ENCODE measurements at places on chromosomes 2 and 18.

DNA sequence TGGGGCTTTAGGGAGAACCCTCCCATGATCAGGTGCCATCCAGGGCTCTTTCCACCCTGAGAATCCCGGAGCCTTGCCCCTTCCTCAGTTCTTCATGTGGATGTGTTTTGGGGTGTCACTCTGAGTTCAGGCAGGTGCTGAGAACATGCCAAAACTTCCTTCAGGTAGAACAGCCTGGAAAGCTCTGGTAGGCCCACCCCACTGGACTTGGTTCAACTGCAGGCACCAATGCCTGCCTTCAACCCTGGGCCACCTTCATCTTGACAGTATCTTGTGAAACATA is 85.8 kb downstream of the EPAS1 start:
- no peak for DNase-seq

DNA sequence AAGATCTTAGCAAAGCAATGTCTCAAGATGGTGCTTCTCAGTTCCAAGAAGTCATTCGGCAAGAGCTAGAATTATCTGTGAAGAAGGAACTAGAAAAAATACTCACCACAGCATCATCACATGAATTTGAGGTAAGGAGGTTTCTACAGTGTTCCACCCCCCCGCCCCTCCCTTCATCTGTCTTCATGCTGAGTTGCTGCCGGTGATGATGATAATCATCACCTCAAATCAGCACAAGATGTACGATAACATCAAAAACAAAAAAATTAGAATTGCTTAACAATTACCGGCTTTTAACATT is 14.6 kb downstream of the UGP2 start:
- no peak for DNase-seq

DNA sequence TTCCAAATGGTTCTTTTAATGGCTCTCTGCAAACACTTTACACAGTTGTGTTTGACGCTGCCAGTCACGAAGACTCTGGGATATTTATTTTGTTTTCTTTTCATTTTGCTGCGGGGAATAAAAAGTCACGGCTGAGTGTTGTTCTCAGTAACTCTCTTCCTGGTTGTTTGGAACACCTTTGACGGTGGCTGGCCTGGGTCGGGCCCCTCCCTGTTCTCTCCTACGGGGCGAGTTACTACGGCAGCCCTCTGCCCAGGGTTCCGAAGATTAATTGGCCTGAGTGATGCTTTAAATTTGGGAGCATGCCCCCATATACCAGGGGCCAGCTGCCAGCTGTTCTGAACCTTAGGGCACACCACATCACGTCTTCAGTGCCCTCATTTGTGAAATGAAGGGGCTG is 84.7 kb downstream of the GATA6 start:
- no peak for DNase-seq

DNA sequence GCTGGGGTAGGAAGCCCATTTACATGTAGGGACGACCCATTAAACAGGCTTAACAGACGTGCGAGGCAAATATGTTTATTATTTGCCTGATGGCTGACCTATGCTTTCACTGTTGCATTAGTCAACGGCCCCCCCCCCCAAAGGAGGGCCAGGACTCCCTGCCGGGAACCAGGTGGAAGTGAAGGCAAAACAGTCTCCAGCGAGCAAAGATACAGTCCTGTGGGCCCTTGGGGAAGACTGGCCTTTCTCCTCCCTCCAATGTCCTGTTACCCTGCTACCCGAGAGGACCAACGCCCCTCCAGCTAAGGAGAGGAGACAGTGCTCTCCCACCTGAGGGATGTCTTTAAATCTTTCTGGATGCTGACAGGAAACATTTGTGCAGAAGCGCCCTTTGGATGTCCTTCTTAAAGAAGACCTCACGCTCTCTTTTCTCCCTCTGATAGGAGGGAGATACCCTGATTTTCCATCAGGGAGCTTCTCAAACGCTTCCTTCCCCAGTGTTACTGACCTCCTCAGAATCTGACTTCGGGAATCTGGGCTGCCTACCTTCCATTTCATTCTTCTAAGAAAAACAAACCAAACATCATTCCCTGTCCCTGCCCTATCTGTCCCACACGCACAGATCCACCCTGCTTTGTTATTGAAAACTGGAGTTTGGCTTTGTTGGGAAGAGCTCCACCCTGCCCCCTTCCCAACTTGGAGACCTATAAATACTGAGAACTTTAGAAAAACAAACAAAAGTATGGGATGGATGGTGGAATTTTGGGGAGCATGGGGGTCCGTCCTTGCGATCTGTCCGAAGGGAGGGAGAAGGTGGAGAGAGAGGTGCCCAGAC is 135.9 kb upstream of the SIX3 start:
- DNase-seq: no peak

DNA sequence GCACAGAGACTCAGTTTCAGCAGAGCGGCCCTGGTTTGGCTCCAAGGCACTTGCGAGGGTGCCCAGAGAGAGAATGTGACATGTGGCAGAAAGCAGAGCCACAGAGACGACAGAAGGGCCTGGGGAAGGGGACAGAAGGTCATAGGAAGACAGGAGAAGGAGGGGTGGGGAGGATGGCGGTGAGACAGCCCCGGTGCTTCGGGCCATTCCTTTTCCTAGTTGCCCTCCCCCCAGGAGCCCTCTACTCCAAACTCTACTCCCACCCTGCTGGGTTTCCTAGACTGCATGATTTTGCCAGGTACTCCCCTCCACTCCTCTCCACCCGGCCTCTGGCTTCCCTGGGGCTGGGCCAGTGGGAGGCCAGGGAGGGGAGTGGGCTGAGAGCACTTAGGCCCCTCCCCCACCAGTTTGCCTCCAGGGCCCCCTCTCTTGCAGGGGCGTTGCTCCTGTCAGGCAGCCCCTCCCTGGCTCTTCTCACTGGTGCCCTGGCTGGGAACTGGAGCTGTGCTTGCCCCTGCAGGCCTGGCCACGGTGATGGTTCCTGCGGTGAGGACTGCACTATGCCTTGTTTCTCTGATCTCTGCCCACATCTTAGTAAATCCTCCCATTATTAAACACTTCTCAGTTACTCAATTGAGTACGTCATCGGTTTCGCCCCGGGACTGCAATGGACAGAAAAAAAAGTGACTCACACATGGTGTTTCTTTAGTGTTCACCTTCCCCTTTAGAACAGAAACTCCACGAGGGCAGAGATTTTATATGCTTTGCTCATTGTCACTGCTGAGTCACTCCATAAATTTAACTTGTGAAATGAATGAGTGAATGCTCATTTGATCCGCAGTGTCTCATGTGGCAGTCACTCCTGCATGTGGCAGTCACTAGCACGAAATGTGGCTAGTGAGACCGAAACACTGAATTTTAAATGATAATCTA is 58.7 kb upstream of the SP3 start:
- peak; percentile 82 for DNase-seq

- no peak for DNase-seq
Measured at GRCh38 chr2:71669058-71669456, 215.7 kb downstream of the DYSF start.

DNA sequence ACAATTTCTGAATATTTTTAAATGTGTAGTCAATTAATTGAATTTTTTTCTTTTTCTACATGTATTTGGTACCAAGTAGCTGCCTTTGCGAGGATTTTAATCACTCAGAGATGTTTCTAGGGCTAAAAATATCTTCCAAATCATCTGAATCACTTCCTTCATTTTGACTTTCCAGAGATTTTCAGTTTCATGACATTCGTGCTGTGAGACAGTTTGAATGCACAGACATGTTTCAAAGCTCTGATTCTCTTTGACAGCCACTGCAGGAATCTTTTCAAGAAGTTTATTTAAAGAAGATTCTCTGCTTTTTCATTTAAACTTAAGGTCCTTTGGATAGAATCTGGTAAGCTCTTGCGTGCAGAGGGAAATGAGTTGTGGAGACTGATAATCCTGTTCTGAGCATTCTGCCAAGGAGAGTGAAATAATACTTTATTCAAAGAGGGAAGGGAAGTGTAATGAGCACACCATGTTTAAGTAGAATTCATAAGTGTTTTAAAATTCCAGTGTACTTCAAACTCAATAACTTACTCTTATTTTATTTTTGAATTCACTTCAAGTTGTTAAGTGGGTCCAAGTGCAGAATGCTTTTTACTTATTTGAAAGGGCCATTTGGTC is 9.7 kb downstream of the CYBRD1 start:
- no peak for DNase-seq

- DNase-seq: no peak
Measured at GRCh38 chr2:11588228-11589110, 54.6 kb downstream of the GREB1 start.

- DNase-seq: no peak
Measured at GRCh38 chr2:104673225-104673624, 180.7 kb upstream of the POU3F3 start.

- no peak for DNase-seq
Measured at GRCh38 chr2:138814123-138814898, 34.1 kb upstream of the NXPH2 start.

DNA sequence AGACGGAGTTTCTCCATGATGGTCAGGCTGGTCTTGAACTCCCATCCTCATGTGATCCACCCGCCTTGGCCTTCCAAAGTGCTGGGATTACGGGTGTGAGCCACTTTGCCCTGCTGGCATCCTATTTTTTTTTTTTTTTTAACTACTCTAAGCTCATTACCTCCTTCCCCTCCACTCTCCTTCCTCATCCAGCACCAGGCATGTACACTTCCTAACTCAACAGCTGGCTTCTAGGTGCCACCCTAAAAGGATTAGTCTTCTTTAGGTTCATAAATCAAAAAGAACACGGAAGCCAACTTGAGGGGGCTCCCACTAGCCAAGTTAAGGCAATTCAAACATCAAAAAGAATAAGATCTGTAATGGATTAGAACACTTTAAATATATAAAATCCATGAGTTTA is 70.6 kb upstream of the TEX51 start:
- no peak for DNase-seq

- no peak for DNase-seq
Measured at GRCh38 chr2:66134138-66134701, 300.7 kb upstream of the MEIS1 start.

DNA sequence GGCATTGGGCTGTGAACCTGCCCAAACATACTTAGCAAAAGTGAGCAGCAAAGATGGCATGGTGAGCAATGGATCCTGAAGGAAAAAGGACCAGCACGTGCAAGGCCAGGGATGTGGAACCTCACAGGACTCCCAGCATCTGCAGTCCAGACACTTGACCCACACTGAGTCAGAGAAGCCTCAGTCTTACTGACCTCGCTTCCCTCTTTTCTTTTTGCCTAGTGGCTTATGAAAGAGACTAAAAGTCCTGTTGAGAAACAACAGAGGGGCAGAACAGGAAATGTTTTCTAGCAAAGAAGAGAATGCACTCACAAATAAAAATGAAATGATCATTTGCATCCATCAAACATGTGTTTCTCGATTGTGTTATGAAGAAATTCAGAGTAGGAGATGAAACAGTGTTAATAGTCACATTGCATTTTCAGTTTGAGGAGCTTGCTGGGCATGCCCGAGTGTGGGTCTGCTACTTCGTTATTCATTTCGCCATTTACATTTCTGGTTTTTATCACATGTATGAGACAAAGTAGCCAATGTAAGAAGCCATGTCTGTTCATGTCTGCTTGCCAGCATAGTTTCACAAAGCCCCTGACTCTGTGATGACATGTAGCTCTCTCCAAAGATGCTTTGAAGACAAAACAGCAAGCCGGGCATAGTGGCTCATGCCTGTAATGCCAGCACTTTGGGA is 118.4 kb downstream of the INO80D start:
- DNase-seq: no peak

GRCh38 chr2:233130024-233130423 is 69.9 kb downstream of the INPP5D start:
- no peak for DNase-seq

DNA sequence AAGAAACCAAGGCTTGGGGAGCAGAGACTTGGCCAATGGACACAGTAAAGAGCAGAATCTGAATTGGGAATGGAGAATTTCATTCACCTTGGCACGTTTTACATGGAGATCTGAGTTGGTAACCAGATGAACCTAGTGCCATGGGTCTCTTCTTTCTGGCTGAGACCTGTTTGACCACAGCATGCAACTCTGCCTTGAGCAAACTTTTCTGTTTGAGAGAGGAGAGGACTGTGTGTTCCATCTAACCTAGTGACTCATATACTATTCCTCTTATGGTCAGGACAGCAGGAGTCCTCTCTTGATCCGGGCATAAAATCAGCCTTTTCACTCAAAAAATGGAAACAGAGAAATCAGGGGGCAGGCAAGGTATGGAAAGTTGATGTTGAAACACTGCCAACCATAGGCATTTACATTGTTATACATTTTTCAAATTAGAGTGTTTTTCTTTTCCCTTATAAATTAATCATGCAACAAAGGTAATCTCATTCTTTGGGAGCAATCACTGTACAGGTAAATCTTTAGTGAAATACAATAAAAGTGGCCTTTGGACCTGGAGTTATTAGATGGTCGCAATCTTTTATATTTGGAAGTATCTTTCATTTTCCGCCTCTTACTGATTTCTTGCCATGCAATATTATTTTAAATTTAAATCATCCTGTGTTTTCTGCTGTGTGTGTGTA is 86.7 kb downstream of the NRP2 start:
- no peak for DNase-seq

DNA sequence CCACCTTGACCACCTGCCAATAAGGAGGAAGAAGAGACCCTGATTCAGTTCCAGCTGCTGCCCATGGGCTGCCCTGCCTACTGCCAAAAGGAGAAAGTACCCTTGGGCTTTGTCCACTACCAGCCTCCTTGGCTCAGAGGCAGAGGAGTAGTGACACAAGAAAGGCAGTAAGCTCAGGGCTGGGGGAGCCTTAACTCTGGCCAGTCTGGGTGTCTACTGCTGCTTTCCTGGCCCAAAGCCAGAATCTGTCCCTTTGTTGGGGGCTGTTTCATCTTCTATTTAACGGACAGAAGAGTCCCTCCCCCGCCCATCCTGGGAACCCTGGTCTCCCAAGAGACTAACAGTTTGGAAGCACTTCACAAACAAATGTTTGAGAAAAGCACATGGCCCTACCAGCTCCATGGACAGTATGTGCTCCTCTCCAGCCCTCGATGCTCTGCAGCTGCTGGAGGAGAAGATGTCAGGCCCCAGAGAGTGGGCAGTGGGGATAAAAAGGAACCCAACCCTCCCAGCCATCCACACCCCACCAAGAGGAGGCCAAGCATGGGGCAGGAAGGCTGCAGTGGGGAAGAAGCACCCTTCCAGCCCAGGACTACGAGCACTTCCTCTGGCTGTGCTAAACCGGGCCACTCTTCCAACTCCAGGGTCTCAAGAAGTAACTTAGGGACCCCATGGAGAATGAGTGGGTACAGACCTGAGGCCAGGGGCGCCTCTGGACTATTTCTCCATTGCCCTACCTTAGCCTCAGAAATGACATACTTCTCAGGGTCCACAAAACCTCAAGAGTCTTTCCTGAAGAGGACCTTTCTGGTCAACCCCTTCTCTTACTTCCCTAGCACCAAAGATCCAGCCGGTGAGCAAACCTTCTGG is 1.2 kb downstream of the ATG9A start:
- DNase-seq: no peak

DNA sequence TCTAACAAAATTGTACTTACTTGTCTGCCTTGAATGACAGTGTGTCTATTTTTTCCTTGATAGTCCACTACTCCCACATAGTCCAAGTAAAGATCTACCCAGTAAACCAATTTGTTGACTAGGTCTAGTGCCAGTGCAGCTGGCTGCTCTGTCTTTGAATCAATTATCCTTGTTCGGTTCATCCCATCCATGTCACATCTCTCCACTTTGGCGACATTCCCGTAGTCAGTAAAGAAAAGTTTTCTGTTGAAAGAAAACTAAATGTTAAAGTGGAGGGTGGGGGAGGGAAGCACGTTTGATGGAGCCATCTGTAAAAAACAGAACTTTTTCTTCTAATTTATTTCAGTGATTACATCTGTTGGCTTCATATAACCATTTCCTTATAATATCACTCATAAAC is 1068.8 kb downstream of the LRP1B start:
- DNase-seq: no peak

GRCh38 chr2:181685150-181685688 is 4.9 kb upstream of the NEUROD1 start:
- DNase-seq: no peak
